ENCODE measurements at places on chromosomes 3 and 15. TPM values are rescaled to one million over a fixed set of nuclear protein-coding genes. Genes with fewer than 3 reads are reported as not detected.
A peak's percentile ranks its signal among the peaks of the same experiment; 100 is the strongest.

GRCh38 chr3:60610441-60611112 is 640.7 kb downstream of the FHIT start:
- no peak overlapping the region for H3K4me3 ChIP-seq
- no peaks in the 10 kb centered on the region for H3K4me1 ChIP-seq
- no peak overlapping the region for H3K27ac ChIP-seq
- no peak for DNase-seq
- H3K36me3 ChIP-seq: no peaks in the 10 kb centered on the region

DNA sequence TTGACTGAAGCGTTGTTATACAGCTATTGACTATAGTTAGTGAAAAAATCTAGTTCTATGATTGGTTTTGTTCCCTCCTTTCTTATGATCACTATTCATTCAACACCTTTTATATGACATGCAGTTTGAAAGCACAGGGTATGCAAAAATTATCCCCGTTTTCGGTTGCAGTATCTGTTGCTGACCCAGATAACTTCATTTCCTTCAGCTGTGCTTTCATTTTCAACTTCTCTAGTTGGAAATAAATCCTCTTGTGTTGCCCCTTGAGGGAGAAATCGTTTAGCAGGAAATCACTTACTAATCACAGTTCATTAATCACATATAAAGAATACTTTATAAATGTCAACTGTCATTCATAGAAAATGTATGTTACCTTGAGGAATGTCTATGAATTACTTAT is 55.1 kb downstream of the MBNL1 start:
- peaks cover 11% of the 10 kb centered on the region for H3K36me3 ChIP-seq
- H3K4me1 ChIP-seq: peaks cover 16% of the 10 kb centered on the region
- peak; percentile 21 for DNase-seq
- no peak overlapping the region for H3K27ac ChIP-seq

DNA sequence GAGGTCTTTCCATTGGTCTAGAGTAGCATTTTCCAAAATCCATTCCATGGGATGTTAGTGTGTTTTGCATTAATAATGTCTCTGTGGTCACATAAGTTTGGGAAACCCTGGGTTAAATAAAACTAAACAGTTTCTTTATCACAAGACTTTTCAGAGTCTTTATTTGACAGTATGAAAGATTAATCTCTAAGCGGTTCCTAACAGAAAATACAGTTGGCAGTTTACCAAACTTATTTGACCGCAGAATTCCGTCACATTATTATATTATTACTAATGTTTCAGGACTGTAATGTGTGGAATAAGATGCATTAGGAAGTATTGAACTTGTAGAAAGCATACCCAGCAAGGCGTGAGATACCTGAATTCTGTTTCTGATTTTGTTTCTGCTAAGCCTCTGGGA is 71.5 kb upstream of the ADAMTSL3 start:
- H3K27ac ChIP-seq: no peak overlapping the region
- no peaks in the 10 kb centered on the region for H3K36me3 ChIP-seq

DNA sequence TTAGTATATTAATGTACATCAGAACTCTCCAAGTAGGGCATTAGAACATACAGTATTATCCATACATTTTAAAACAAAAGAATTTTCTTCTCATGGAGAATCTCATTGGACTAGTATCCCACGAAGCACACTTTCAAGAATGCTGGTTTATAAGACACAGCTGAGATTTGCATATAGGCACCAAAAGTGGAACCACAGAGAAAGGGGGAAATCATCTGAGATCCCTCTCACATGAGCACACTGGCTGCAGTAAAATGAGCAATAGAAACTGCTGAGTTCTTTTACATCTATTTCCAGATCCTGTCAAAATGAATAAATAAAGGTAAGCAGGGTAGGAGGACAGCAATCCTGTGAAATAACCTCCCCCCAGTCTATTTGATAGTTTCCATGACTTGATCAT is 665.3 kb downstream of the FHIT start:
- H3K27me3 ChIP-seq: no peaks in the 10 kb centered on the region
- no peak for DNase-seq
- no peak overlapping the region for H3K27ac ChIP-seq
- H3K4me3 ChIP-seq: no peak overlapping the region
- no peaks in the 10 kb centered on the region for H3K36me3 ChIP-seq
- H3K4me1 ChIP-seq: no peaks in the 10 kb centered on the region

The PSTPIP1 gene
- not detected for total RNA-seq

The SLC6A1 gene
- total RNA-seq: not detected
